ENCODE measurements at places on chromosomes 7 and 10. TPM values are rescaled to one million over a fixed set of nuclear protein-coding genes. Genes with fewer than 3 reads are reported as not detected.

GRCh38 chr7:9149499-9150082 is 716.2 kb downstream of the NXPH1 start:
- peak; percentile 63 for DNase-seq

GRCh38 chr10:126233182-126234148 is 154.8 kb downstream of the ADAM12 start:
- no peak for DNase-seq

DNA sequence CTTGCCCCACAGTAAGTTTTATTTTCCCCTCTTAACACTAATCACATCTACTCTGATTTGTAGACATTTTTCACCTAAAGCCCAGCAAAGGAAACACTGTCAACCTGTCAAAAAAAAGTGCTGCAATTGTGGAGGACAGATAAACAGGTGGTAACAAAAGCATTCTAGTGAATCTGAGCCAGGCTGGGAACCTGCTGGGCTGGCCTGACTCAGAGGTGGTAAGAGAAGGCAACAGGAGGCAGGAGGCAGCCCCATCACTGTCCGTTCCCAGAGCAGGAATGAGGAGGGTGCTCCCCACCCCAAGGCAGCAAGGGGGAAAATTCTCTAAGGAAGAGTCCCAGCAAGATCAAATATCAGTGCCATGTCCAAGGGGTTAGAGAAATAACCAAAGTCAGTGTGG is 19.5 kb upstream of the HERPUD2 start:
- DNase-seq, result no peak

DNA sequence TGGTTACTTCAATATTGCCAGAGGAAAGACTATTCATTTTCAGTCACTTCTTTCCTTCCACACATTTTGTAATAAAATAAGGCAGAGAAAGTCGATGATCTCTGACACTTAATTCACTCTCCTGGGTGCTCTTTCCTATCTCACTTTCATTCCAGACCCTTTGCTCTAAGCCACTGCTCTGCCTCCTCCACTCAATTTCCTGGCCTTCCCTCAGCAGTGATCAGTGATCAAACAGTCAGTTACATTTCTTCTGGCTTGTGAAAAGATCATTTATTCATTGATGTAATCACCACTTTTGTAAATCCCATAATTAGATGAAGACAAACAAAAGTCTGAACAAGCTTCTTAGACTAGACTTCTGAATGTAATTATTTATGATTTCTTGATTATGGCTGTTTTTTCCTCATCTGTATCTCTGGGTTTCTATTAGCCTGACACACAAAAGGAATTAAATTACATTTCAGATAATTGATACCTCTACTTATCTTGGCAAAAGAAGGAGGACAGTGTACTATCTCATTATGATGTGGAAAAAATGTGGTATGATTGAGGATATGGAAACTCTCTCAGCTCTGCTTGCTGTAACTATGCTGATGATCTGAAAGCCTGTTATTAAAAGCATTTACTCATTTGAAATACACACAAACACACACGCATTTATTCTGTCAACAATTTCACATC is 1102.3 kb downstream of the GRM8 start:
- DNase-seq, result no peak

GRCh38 chr10:49369216-49370162 is 26.4 kb downstream of the DRGX start:
- DNase-seq, result peak; percentile 38

DNA sequence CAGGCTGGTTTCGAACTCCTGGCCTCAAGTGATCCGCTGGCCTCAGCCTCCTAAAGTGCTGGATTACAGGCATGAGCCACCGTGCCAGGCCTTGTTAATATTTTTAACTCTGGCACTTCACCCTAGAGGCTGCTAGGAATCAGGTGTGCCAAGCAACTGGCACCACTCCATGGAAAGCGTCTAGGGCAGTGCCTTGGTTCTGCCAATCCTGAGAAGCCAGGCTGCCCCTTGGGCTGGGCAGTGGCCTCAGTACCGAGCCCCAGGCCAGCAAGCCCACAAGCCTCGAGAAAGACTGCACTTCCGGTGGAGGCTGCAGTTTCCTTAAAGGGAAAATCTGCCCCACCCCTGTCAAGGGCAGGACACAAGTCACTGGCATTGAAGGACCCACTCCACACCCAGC is 11.3 kb downstream of the ALKBH4 start:
- DNase-seq, result no peak

DNA sequence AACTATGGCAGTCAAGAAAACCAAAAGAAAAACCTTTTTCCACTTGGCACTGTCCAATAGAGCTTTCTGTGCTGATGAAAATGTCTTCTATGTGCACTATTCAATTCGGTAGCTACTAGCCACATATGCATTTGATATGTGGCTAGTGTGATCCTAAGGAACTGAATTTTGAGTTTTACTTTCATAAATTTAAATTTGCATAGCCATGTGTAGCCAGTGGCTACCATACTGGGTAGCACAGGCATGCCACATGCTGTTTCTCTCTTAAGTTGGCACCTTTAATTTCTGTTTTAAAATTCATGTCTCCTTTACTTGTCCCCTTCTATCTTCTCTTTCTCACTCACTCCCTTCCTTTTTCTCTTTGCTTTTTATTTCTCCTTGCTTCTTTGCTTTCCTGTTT is 455.7 kb downstream of the AUTS2 start:
- DNase-seq, result no peak

GRCh38 chr10:97234400-97234799 is 48.6 kb upstream of the SLIT1 start:
- peak; percentile 40 for DNase-seq

DNA sequence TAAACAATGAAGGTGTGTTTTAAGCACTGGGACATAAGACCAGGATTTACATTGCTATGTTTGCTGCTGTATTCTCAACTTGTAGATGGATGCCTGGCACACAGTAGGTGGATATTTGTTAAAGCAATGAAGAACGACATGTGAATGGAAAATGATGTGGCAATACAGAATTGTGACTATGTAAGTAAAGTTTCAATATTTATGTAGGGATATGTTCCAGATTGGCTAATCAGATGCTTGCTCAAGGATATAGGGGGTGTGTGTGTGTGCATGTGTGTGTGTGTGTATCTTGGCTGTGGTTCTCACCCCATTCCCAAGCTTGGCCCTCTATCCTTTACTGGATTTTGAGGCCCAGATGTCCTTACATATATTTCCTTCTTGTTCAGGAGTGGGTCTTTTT is 42.7 kb upstream of the LAMB1 start:
- DNase-seq, result no peak

DNA sequence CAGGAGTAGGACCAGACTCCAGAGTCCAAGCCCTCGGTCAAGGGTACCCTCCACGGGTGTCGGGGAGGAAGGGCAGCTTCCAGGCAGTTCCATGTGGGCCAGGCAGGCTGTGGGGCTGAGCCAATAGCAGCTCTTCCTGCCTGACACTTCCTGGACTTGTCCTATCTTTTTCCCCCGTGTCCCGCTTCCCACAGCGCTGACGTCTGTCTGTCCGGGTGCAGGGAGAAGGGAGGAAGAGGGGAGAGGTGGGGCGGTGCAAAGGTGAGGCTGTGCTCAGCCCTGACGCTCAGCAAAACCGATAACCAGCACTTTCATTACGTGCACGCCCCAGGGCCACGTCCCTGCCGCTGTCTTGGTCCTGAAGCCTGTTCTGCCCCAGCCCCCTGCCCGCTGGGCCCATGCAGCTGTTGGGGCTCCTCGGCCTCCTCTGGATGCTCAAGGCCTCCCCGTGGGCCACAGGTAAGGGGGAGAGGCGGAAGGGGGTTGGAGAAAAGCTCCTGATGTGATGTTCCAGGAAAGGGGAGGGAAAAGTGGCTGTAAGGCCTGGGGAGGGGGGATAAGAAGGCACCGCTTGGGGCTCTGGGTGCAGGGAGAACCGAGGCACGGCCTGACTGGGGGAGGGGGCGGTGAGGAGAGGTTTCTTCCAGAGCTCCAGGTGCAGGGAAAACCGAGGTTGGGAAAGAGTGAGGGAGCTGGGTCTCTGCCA is at the start of gene MUC3A:
MUC3A (plus strand) TSS at position 308 of the 706 bp plus-strand sequence; CDS start at position 399, 91 bp downstream.
- no peak for DNase-seq

DNA sequence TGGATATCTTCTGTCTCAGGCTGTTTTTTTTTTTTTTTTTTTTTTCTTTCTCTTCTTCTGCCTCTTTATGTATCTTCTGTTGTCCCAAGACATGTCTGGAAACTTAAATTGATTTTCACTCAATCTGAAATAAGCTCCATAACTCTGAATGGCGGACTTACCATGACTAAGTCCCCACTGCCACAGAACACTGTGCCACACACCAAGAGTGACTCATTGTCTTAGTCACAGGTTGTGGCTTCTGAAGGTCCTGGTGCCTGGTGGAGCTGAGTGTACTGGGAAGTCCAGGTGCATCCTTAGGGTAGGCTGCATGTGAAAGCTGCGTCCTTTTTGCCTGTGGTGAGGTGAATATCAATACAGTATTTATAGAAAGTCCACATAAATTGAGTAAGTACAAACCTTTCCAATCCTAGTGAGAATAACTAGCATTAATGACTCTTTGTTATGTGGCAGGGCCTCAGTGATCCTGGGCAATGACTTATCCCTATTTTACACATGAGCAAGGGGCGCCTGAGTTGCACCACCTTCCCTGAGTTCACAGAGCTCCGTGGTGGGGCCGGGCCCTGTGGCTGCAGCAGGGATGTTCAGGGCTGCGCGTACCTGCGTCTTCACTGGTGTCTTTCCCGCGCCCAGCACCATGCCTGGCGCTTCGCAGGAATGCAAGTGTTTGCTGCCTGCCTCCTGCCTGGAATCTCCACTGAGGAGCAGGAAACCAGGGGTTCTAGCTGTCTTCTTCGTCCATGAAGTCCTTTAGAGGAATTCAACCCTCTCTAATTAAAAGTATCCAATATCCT is 4.3 kb downstream of the PFKP start:
- peak; percentile 94 for DNase-seq

GRCh38 chr10:4344492-4344994 is 481.5 kb upstream of the AKR1E2 start:
- DNase-seq, result peak; percentile 95

- DNase-seq, result no peak
Observed at GRCh38 chr10:111085690-111086353, 9.0 kb downstream of the ADRA2A start.

DNA sequence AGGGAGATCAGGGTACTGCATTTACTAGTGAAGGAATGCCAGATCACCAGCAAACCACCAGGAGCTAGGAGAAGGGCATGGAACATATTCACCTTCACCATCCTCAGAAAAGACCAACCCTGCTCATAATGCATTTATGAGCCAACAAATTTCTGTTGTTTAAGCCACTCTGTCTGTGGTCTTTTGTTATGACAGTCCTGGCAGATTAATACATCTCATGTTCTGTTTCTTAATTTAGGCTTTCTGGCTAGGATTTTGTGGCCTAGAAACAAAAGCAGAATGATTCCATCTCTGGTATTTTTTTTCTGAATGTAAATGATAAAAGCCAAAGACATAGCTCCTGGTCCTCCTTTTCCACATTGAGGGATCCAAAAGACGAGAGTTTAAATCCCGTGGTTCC is 797.9 kb downstream of the TYW1 start:
- DNase-seq, result no peak

GRCh38 chr7:141128931-141129330 is 55.1 kb downstream of the TMEM178B start:
- no peak for DNase-seq

DNA sequence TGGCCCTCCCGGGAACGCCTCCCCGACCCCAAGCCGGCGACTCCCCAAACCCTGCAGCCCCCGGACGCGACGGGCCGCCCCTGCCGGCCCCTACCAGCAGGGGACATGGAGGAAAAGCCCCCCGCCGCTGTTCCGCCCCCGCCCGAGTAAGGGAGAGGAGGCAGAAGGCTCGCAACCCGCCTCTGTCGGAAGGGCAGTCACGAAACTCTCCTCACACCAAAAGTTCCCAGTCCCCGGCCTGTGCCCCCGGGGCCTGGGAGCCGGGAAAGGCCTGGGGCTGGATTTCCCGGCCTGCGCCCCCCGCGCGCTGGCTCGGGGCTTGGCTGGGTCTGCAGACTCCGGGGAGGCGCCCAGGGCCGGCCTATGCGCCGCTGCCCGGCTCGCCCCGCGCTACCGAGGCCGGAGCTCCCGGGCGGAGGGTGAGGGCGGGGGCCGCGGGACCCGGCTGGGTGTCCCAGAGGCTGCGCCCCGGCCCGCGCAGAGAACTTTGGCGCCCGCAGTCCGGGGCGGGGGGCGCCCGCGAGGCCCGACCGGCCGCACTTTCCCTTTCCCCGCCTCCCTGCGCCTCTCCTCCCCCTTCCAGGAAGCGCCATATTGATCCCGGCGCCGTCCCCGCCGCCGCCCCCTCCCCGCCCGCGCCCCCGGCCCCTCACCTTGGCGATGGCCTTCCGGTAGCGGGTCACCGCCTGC is 728 bp downstream of the PARD3 start:
- no peak for DNase-seq

- DNase-seq, result no peak
Observed at GRCh38 chr10:1581189-1581588, 156.1 kb downstream of the ADARB2 start.

DNA sequence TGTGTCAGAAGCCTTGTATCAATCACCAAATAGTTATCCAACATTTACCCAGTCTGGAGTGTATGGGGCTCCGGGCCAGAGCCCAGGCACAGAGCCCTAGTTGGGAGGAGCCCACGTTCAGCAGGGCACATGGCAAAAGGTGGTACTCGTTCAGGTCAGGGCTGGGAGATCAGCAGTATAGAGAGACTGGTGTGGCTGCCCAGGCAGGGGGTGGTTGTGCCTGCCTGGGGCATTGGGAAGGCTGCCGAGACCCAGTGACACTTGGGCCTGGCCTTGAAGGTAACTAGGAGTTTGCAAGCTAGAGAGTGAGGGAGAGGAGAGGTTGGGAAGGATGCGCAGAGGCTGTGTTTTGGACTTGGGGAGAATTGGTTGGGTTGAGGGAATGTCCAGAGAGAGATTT is 48.9 kb upstream of the IGFBP3 start:
- DNase-seq, result no peak

- peak; percentile 68 for DNase-seq
Observed at GRCh38 chr10:118241229-118242137, 100.6 kb downstream of the FAM204A start.

DNA sequence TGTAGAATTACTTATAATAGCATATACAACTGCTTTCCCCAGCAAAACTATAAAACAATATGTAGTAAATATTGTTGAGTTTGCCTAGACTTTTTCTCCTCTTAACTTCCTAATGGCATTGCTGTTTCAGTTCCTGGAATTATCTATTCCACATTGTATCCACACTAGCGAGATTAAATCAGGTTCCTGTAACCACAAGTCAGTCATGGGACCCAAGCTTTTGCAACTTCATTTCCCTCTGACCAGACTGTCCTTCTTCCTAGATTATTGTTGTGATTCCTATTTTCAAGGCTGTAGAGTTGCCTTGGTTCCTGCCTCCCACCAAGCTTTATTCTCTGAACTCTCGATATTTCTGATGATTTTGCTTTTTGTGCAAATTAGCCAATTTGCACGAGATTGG is 173.3 kb upstream of the ZNF804B start:
- DNase-seq, result no peak

GRCh38 chr10:128528167-128528566 is 401.9 kb upstream of the MKI67 start:
- no peak for DNase-seq

Gene SFXN4
- 40.7 TPM for total RNA-seq

Gene TEX36
- total RNA-seq, result not detected

Gene ZNF487
- 6.6 TPM for total RNA-seq

Gene NRCAM
- total RNA-seq, result 0.86 TPM

Gene VKORC1L1
- total RNA-seq, result 33.2 TPM

Gene MYH16
- 0.78 TPM for total RNA-seq

Gene SNCG
- 8.8 TPM for total RNA-seq

Gene ZNF735
- not detected for total RNA-seq

Gene GPR141
- total RNA-seq, result 0.69 TPM
